Stimulated activated CD4-positive, alpha-beta T cell treated with anti-CD3 and anti-CD28 coated beads, Interleukin-1b, Interleukin-23, amount 100 ng/mL, for 1 hour (primary cell): ENCODE measurements at places on chromosomes 7 and 10.

- DNase-seq, result no peak
Observed at GRCh38 chr7:130998993-130999602, 265.1 kb upstream of the KLF14 start.

DNA sequence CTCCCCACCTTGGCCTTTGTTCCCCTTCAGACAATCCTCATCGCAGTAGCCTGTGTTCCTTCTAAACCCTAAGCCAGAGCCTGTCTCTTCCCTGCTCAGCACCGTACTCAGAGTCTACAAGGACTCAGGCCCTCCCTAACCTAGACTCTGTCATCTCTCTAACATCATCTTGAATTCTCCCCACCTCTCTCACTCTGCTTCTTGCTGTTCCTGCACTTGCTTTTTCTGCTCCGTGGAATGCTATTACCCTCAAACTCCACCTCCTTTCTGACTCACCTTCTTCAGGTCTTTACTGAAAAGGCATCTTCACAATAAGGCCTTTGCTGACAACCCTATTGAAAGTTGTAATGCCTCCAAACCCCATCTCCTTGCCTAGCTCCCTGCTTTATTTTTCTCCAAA, 141.0 kb downstream of the DKK1 start:
- no peak for DNase-seq

DNA sequence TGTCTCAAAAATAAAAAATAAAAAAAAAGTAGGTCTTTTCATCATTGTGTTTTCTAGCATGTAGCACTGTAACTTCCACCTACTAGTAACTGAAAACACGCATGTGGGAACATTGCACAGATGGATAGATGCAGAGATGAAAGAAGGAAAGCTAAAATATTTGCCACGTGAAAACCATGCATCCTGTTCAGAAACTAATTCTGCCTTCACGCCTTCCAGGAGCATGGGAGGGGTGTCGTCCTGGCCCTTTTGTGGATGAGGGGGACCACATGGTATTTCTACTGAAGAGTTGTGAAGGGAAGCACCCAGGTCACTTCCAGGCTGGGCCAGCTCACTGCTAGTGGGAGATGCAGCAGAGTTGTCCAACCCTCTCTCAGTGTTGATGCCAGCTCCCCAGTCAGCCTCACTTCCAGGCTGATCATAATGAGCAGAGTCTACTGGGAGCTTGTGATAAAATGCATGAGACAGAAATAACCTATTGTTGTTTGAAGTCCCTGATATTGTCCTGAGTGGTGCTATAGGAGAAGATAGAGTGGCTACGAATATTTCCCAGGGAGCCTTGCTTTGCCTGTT, 287.1 kb upstream of the CELF2 start:
- no peak for DNase-seq

- DNase-seq, result no peak
Observed at GRCh38 chr7:99380032-99380822, 5.7 kb downstream of the ARPC1B start.

DNA sequence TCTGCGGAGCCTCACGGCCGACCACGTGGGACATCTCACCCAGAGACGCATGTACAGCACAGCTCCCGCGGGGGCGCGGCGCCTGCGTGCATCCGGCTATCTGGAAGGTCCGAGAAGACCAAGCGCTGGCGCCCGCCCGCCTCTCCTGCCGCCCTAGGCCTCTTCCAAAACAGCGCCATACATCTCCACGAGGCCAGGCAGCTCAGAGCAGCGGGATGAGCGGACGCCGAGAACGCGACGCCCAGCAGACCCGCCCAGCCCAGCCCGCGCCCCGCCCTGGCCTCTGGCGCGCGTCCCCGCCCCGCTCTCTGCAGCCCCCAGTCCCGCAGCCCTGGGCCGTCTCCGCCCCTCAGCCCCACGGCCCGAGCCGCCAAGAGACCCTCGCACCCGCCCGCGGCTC, 20.3 kb upstream of the LANCL2 start:
- no peak for DNase-seq

- DNase-seq, result no peak
Observed at GRCh38 chr7:51228386-51228958, 88.1 kb downstream of the COBL start.

- no peak for DNase-seq
Observed at GRCh38 chr7:26815426-26815825, 49.0 kb downstream of the SKAP2 start.

- no peak for DNase-seq
Observed at GRCh38 chr7:117157241-117158209, 165.3 kb downstream of the WNT2 start.

GRCh38 chr10:63237396-63237795, 104.3 kb downstream of the NRBF2 start:
- no peak for DNase-seq

DNA sequence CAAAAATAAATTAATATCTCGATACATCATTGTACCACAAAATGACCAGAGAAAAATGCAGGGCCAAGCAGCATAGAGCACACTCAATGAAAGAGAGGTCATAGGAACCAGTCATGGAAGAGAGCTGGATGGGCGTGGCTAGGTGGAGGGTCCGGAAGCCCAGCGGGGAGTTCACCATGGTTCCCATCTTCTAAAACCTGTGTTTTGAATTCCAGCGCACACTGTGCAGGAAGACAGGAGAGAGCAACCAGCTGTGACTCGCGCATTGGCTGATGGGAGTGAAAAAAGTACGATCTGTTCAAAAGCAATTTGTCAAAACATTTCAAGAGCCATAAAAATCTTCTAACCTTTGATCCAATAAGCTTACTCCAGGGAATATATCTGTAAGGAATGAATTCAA, 125.2 kb upstream of the NANOS1 start:
- no peak for DNase-seq

- no peak for DNase-seq
Observed at GRCh38 chr7:130736298-130736900, 2.4 kb upstream of the KLF14 start.

DNA sequence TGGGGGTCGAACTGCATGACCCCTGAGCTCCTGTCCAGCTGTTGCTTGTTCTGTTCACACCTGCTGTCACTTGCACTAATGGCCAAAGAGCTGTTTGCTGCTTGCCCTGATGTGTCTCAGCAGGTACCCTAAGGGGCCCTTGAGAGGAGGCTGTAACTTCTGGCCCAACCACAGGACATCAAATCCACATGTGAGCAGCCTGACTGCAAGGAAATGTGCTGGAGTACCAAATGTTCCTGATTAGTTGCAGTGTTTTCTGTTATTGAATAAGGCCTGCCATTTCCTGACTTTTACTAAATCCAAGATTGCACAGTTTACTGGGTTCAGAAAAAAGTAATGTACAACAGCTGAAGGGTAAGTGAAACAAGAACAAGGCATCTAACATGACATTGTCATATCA, 91.7 kb upstream of the IL6 start:
- DNase-seq, result no peak

GRCh38 chr10:78974617-78975317, 94.0 kb upstream of the ZMIZ1 start:
- DNase-seq, result no peak

GRCh38 chr10:80535671-80536360, 1.9 kb upstream of the SH2D4B start:
- peak; percentile 38 for DNase-seq

DNA sequence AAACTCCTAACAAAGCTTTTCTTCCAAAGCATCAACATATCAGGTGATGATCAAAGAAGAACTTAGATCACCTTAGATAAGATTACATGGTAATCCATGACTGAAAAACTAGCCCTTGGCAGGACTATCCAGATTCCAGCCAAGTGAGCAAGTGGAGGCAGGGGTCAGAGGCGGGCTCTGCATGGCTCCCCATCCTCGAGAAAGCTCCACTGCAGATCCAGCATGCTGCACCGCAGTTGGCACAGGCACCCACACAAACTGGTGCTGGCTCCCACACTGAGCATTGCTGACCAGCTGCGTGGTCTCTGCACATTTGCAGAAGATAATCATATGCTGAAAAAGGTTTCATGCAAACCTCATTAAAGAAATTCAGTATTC, 10.1 kb downstream of the PSAP start:
- no peak for DNase-seq

- no peak for DNase-seq
Observed at GRCh38 chr7:98278408-98278807, 3.1 kb upstream of the BRI3 start.

DNA sequence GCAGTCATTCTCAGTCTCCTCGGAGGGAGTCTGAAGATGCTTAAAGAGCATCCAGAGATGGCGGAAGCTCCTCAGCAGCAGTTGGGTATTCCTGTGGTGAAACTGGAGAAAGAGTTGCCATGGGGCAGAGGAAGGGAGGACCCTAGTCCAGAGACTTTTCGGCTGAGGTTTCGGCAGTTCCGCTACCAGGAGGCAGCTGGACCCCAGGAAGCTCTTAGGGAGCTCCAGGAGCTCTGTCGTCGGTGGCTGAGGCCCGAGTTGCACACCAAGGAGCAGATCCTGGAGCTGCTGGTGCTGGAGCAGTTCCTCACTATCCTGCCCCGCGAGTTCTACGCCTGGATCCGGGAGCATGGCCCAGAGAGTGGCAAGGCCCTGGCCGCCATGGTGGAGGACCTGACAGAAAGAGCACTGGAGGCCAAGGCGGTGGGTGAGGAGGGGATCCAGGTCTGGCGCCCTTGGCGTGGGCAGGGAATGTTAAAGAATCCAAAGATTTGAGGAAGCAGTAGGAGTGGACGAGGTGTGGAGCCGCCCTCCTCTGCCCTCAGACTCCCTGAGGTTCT, 2.9 kb downstream of the ZSCAN25 start:
- DNase-seq, result no peak

- no peak for DNase-seq
Observed at GRCh38 chr7:21914671-21915070, 31.0 kb downstream of the CDCA7L start.

DNA sequence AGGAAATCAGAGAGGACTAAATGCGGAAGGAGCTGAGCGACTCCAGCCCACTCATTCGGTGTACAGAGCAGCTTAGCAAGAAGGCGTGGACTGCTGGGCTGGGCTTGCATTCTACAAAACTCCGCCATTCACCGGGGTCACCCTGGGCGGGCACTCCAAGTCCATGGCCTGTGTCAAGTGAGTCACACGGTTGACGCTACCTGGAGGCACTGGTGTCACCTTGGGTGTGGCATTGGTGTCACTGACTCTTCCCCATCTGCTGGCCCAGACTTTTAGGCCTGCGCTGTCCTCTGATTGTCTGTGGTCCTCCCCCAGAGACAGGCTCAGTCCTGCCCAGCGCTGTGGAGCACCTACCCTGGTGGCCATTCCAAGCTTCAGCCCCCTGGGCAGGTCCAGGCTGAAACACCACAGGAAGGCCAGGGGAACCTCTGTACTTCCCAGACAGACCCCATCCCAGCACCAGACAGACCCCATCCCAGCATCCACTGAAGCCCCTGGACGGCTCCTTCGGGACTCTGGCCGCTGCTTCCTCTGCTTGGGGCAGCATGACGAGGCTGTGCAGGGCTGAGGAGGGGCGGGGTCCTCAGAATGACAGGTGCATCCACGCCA, 30.6 kb upstream of the CNPY1 start:
- DNase-seq, result no peak

DNA sequence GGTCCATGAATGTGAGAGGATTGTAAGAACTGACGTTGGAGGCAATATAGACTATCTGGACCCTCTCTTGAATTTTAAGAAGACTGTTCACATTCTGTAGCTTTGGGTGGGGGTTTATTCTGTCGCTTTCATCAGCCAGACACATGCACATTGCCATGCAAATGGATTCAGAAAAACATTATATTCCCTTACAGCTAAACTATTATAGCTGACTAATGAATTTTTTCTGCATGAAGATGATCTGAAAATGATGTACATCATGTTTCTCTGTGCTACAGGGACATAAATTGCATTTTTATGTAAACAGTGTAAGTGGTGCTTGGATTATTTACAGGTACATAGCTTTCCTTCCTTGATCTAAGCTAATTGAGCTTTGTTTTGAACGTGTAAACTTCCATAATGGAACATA, 1.5 kb downstream of the MET start:
- DNase-seq, result no peak

GRCh38 chr10:28967031-28967430, 289.7 kb downstream of the BAMBI start:
- no peak for DNase-seq

DNA sequence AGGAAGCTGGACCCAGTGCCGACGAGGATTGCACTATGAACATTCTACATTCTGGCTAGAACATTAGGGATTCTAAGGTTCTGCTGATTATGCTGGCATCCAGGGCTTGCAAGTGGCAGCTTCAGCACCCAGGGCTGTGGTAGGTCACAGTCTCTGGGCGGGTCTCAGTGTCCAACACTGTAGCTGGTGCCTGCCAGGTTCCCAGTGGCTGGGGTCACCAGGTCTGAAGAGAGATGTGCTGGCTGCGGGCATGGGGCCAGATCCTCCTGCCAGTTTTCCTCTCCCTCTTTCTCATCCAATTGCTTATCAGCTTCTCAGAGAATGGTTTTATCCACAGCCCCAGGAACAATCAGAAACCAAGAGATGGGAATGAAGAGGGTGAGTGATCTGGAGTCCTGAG, at the start of gene PTTG1IP2:
TSS of gene PTTG1IP2 (plus strand) at position 86 of the 400 bp plus-strand sequence. CDS start at position 234, 148 bp downstream.
- DNase-seq, result no peak

GRCh38 chr7:75617634-75618234, 121.0 kb downstream of the HIP1 start:
- DNase-seq, result no peak

- no peak for DNase-seq
Observed at GRCh38 chr7:10205696-10206095, 768.0 kb upstream of the PHF14 start.

- DNase-seq, result no peak
Observed at GRCh38 chr7:101860316-101861217, 43.1 kb downstream of the CUX1 start.
